Inflammatory macrophage treated with lipopolysaccharide for 4 hours (primary cell): ENCODE measurements at places on chromosomes 3 and 15.

GRCh38 chr15:99433757-99434450 lies 131.9 kb upstream of the MEF2A start:
- DNase-seq, result no peak

DNA sequence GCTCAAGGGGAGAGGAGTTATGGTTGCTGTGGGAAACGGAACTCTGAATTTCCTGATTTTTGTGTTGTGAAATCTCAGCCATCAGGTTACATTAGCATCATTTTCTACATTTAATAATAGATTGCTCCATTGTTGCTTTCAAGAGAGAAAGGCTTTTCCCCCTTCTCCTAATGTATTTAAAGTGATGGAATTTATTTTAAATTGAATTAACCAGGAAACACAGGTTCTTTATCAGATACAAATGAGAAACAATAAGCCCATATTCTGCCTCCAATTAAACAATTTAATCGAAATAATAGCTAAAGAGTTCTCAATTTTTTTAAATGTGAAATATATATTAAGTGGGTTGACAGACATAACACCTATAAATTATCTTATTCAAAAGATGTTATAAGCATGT lies 30.1 kb downstream of the TUSC7 start:
- DNase-seq, result no peak

DNA sequence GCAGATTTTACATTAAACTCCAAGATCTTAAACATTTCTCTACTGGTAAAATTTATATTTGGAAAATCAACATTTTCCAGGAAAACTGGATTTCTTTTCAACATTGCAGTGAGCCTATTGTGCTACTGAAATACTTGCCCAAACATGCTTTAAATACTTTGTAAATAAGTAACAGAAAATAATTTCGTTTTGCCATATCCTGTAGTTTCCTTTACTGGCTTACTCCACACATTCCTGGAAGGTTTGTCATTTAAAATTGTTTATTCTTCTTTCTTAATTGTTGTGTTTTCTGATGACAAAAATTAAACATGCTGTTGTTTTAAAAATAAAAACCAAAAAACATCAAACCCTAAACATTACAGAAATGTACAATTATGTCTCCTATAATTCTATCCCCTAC lies 22.0 kb downstream of the ACAD11 start:
- no peak for DNase-seq

- no peak for DNase-seq
Measured at GRCh38 chr3:178334239-178334638, 202.0 kb upstream of the KCNMB2 start.

GRCh38 chr3:34394978-34395748 lies 596.7 kb downstream of the PDCD6IP start:
- DNase-seq, result no peak

DNA sequence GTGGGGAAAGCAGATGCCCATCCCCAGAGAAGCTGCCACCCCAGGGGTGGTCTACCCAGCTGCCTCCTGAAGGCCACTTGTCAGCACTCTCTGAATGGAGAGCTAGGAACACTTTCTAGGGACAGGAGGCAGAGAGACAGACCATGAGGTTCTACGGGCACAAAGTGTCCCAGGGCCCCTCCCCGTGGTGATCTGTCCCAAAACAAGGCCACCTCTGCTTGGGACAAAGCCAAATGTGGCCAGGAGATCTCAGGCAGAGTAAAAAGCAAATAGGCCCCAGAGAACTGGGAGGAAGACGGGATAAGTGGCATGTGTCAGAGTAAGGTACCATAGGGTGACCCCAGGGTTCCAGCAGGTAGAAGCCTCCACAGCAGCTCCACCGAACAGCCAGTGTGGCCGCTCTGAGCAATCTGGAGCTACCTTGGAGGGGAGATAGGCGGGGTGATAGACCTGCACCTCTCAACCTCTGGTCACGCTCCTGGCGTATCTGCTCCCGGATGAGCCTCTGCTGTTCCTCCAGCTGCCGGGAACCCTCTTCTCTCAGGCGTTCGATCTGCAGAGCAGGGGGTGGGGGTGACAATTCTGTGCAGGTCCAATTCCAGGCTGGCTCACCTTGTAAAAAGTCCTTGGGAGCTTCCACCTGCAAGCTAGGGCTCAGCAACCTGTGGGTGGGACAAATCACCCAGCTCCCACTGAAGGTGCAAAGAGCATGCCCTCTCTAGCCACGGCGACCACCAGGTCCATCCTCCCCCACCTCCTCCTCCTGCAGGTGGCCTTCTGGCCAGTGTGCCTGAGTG lies 6.2 kb downstream of the C15orf62 start:
- no peak for DNase-seq
